ENCODE measurements at places on chromosomes 16 and 17. TPM values are rescaled to one million over a fixed set of nuclear protein-coding genes. Genes with fewer than 3 reads are reported as not detected.

The C17orf100 gene
- 6.2 TPM for total RNA-seq

The LCAT gene
- 7.5 TPM for total RNA-seq

The TMEM235 gene
- not detected for total RNA-seq

The PTGES3L gene
- total RNA-seq, result 0.52 TPM

The KRTAP4-3 gene
- not detected for total RNA-seq

The USH1G gene
- under 0.01 TPM for total RNA-seq

The RPH3AL gene
- total RNA-seq, result 77.1 TPM

The CLEC18B gene
- total RNA-seq, result 0.26 TPM

Data from body of pancreas (tissue), 4 donors.